HTR-8/SVneo (cell line): ENCODE measurements at places on chromosomes 5 and 9.

- DNase-seq: no peak
Measured at GRCh38 chr5:158715592-158715991, 384.1 kb downstream of the EBF1 start.

DNA sequence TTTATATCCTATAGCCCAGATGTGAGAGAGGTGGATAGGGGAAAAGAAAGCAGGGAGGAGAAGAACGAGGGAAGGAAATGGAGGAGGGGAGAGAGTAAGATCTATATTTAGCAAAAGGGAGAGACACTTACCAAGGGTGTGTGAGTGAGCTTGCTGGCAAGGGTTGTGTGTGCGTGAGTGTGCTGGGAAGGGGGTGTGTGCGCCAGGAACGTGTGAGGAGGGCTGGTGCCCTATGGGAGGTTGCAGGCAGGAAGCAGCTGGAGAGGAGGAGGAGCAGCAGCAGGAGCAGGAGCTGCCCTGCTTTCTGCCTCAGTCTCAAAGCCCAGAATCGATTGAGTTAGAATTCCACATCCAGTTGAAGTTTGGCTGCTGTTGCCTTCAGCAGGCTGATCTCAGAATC is 148.3 kb upstream of the RUSC2 start:
- no peak for DNase-seq

- DNase-seq: no peak
Measured at GRCh38 chr9:23644896-23645295, 181.1 kb downstream of the ELAVL2 start.

- peak; percentile 41 for DNase-seq
Measured at GRCh38 chr9:36625006-36625615, 52.4 kb downstream of the MELK start.
